Stomach (tissue), 19 donors: ENCODE measurements at places on chromosomes 1 and 21. TPM values are rescaled to one million over a fixed set of nuclear protein-coding genes. Genes with fewer than 3 reads are reported as not detected.
A peak's percentile ranks its signal among the peaks of the same experiment; 100 is the strongest.

DNA sequence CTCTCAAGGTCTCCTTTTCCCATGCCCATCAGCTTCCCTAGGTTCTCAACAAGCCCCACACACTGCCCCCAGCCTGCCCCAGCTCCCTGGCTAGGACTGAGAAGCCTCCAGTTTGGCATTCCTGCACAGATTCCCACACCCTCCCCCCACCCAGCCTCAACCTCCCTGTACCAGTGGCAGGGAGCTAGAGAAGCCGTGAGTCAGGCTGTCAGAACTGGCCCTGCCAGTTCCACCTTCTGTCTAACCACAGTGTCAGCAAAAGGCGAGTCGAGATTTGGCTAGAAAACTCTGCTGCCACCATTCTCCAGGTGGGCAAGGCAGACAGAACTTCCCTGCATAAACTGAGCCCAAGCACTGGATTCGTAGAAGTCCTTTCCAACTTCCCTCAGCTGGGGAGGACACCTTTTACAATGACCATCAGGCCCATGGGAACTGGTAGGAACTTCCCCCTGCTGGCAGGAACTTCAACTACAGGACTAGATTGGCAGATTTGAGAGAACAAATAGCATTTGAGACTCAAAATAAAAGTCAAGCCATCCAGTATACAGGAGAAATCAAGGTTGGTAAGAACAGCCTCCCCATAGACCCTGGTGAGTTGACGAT lies 31.0 kb downstream of the TNNT2 start:
- peaks cover 10% of the 10 kb centered on the region for H3K27me3 ChIP-seq
- no peaks in the 10 kb centered on the region for H3K4me1 ChIP-seq
- H3K36me3 ChIP-seq = no peaks in the 10 kb centered on the region

DNA sequence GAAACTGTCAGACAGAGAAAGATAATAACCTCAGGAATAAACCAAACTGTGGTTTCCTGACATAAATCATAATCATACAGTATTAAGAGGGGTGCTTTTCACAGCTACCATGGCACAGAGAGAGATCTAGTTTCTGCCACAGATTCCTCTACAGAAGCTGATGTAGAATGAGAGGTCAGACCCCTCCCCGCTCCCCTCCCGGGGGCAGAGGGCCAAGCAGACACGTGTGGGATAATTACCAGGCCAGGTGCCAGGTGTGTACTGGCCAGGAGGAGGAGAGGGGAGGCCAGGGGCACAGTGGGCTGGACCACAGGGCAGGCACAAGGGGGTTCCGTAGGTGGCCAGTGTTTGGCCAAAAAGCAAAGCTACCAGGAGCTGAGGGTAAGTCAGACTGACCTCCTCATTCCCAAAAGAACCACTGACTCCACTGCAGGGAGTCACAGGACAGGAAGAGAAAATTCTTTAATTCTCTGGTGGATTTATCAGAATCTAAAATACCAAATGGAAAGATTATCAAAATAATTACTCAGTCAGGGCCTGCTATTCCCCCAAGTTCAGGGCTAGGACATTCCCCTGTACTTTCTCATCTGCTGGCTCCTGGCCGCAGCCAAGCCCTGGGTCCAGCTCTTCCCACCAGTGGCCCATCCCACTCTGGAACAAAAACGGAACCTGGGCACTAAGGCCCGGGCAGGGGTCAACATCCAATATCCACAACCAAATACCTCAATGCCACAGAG lies 30.0 kb downstream of the C2CD2 start:
- H3K27ac ChIP-seq = peak overlapping the region; percentile 41
- H3K36me3 ChIP-seq = peaks cover 11% of the 10 kb centered on the region
- H3K4me3 ChIP-seq = no peak overlapping the region
- no peaks in the 10 kb centered on the region for H3K27me3 ChIP-seq
- peaks cover 53% of the 10 kb centered on the region for H3K4me1 ChIP-seq

- no peak overlapping the region for H3K27ac ChIP-seq
- no peaks in the 10 kb centered on the region for H3K4me1 ChIP-seq
- no peak overlapping the region for H3K4me3 ChIP-seq
- no peaks in the 10 kb centered on the region for H3K36me3 ChIP-seq
- no peaks in the 10 kb centered on the region for H3K27me3 ChIP-seq
These were observed 79.0 kb upstream of the KRTAP19-8 start for GRCh38 chr21:31117128-31117916.

Gene C1orf35
- polyA plus RNA-seq = 20.0 TPM

Gene FBXO2
- 15.4 TPM for polyA plus RNA-seq

Gene RNF186
- polyA plus RNA-seq = 0.62 TPM

Gene DDR2
- polyA plus RNA-seq = 6.8 TPM

Gene EDARADD
- 6.6 TPM for polyA plus RNA-seq
